ENCODE measurements at places on chromosomes 16 and 17.
A peak's percentile ranks its signal among the peaks of the same experiment; 100 is the strongest.

- peak; percentile 86 for DNase-seq
Observed at GRCh38 chr17:17305281-17305801, 2.2 kb downstream of the NT5M start.

- DNase-seq = no peak
Observed at GRCh38 chr17:4344926-4345325, 21.5 kb downstream of the UBE2G1 start.

DNA sequence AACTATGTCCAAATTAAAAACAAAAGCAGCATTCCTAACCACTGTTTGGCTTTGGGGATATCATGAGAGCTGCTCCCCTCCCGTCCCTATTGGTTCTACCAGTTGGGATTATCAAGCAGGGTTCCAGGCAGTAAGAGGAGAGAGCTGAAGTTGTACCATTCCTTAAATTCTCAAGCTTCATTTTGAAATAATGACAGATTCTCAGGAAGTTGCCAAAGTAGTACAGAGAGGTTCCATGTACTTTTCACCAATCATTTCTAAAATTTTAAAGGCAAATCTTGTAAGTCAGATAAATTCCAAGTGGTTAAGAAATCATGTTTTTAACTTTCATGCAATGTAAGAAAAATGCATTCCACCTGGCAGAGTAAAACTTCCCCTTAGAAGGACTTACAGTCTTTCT lies 36.9 kb downstream of the TEX2 start:
- no peak for DNase-seq

DNA sequence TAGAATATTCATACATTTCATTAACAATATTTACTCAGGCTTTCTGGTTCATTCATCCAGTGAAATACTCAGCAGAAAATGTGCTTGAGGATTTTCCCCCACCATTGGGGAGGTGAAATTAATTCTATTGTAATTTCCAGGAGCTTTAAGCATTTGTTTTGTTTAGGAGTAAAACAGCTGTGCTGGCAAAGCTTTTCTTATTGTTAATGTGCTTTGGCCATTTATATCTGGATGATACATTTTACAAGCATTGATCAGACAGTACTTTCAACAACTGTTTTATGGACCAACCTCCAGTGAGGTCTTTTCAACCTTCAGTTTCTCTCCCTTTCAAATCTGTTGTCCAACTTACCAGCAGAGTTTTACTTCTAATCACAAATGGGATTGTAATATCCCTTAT lies 672.4 kb downstream of the CDH11 start:
- DNase-seq = no peak

GRCh38 chr16:86891631-86892030 lies 313.3 kb downstream of the FOXL1 start:
- no peak for DNase-seq

DNA sequence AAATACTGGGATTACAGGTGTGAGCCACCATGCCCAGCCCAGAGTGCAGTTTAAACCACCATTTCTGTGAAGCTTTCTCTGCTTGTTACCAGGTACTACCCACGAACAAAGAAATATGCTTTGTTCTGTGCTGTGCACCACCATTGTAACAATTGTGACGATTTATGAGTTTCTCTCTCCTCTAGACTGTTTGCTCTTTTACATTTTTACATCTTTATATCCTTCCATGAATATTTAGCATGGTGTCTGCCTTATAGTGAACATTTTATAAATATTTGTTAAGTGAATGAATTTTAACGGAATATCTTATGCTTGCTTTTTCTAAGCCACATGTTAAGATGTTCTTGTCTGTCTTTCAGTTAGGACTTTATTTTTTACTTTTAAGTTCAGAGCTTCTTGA lies 60.3 kb downstream of the OMG start:
- no peak for DNase-seq

DNA sequence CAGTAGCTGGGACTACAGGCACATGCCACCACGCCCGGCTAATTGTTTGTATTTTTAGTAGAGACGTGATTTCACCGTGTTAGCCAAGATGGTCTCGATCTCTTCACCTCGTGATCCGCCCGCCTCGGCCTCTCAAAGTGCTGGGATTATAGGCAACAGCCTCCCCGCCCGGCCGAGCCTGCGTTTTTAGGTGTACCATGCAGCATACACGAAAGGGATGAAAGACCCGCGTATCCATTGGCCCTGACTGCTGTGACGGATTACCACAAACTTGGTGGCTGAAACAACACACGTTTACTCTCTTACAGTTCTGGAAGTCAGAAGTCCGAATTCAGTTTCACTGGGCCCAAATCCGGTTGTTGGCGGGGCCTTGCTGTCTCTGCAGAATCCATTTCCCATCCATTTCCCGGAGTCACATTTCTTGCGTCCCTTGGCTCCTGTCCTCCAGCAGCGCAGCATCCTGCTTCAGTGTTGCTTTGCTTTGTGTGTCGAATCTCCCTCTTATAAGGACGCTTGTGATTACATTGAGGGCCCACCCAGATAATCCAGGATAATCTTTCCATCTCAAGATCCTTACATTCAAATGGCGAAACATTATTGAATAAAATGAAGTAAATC lies 8.3 kb upstream of the GUCY2D start:
- DNase-seq = no peak

- no peak for DNase-seq
Observed at GRCh38 chr17:17093764-17094163, 51.5 kb downstream of the MPRIP start.

DNA sequence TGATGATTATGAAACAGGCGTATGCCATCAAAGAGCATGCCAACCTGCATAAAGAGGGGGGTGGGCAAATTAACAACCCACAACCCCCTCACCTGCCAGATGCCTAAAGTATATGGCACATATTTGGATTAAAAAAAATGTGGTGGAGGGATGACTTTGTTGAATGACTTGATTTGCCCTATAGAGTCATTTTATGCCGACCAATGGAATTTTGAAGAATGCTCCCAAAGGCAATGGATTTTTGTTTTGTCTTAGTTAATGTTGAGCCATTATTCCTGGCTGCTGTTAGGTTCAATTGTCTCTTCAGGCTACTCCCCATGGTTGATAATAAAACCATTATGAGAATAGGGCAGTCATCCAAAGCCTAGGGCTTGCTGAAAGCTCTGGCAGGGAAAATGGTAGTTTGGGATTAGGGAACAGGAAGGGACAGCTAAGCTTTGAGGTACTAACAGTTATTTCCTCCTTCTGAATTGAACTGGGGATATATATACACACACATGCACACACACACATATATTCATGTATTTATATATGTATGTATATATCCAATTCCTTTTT lies 5.8 kb upstream of the CHCT1 start:
- DNase-seq = no peak

- no peak for DNase-seq
Observed at GRCh38 chr17:81388091-81388611, 7.1 kb upstream of the BAHCC1 start.

GRCh38 chr17:13176436-13176835 lies 158.6 kb upstream of the ELAC2 start:
- DNase-seq = no peak

- no peak for DNase-seq
Observed at GRCh38 chr17:50259477-50260324, 14.6 kb upstream of the TMEM92 start.

DNA sequence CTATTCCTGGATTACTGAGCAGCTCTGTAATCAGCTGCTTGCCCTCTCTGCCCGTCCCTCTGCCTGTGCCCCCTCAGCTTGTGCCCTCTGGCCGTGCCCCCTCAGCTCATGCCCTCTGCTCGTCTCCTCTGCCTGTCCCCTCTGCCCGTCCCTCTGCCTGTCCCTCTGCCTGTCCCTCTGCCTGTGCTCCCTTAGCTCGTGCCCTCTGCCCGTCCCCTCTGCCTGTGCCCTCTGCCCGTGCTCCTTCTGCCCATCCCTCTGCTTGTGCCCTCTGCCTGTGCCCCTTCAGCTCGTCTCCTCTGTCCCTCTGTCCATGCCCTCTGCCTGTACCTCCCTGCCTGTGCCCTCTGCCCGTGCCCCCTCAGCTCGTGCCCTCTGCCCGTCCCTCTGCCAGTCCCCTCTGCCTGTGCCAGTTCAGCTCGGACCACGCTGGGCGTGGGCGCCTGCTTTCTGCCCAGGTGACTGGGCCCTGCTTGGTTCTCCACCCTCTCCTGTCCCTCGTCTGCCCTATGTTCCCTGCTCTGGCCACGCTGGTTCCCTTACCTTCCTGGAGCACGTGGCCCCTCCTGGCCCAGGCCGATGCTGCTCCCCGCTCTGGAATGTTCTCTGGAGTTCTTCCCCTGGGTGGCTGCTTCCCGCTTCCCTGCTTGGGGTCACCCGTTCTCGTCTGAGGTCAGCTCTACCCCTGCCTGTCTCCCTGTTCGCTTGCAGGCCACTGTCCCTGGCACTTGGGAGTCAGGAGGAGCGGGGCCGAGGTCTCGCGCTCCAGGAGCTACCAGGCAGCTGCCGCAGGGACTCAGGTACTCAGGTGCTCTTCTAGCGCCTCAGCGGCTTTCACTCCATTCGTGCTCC lies 63.9 kb downstream of the BANP start:
- DNase-seq = no peak

DNA sequence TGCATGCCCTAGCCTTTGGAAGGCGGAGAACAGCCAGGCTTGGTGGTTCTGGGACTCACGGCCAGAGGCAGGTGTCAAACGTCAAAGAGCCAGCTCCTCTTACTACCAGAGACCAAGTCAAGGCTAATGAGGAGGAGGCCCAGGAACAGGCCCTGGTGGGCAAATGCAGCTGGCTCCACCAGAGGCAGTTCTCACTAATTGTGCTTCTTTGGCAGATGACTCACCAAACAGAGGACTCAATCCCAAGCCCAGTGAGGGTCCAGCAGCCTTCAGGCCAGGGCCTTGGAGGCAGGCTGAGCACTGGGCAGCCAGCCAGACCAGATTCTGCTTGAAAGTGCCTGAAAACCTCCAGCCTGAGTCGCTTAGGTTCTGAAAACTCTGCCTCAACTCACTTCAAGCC lies 336.5 kb upstream of the CDH5 start:
- no peak for DNase-seq

DNA sequence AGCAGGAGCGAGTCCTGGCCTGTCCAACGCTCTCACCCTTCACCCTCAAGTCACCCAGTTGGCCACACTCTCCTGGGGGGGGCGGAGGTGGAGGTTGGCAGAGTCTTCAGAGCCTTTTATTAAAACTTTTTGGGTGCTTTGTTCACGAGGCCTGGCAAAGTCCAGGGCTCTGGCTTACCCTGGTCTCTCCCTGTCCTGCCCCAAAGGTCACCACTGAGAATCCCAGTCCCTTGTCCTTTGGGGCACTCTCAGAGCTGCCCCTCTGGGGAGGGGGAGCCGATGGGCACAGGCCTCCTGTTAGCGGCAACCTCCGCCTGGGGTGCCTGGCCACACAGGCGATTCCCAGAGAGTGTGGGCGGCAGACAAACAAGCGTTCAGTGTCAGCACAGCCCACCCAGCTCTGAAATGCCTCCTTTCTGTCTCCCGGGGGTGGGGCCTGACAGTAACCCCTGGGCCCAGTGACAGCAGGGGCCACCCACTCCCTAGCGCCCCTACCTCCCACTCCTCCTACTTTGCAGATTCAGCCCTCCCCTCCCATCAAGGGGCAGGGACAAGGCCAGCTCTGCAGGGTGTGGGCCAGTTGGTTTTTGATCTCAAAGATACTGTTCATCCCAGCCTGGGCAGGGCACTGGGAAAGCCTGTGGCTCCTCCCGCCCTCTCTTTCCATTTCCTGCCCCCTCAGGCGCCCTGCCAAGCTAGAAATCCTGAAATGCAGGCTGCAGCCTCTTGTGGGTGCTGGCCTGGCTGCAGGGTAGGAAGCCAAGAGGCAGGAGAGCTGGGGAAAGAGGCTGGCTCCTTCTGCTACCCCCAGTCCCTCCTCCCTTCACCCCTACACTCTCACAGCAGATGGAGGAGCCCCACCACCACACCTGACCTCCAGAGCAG lies 36.6 kb upstream of the EMP2 start:
- DNase-seq = no peak

GRCh38 chr16:19118938-19119431 lies 5.2 kb downstream of the ITPRIPL2 start:
- peak; percentile 61 for DNase-seq

- no peak for DNase-seq
Observed at GRCh38 chr17:67198131-67198530, 46.9 kb downstream of the HELZ start.

- DNase-seq = peak; percentile 92
Observed at GRCh38 chr16:68529931-68530701, 9.0 kb upstream of the ZFP90 start.

GRCh38 chr17:9090641-9091096 lies 69.4 kb downstream of the NTN1 start:
- no peak for DNase-seq

GRCh38 chr17:19398301-19399181 lies 11.6 kb upstream of the MFAP4 start:
- DNase-seq = no peak

- no peak for DNase-seq
Observed at GRCh38 chr16:77833921-77834634, 45.7 kb downstream of the VAT1L start.

- peak; percentile 98 for DNase-seq
Observed at GRCh38 chr17:7023576-7024401, 939 bp downstream of the BCL6B start.

- DNase-seq = peak; percentile 60
Observed at GRCh38 chr17:37701496-37701898, 43.4 kb downstream of the HNF1B start.

DNA sequence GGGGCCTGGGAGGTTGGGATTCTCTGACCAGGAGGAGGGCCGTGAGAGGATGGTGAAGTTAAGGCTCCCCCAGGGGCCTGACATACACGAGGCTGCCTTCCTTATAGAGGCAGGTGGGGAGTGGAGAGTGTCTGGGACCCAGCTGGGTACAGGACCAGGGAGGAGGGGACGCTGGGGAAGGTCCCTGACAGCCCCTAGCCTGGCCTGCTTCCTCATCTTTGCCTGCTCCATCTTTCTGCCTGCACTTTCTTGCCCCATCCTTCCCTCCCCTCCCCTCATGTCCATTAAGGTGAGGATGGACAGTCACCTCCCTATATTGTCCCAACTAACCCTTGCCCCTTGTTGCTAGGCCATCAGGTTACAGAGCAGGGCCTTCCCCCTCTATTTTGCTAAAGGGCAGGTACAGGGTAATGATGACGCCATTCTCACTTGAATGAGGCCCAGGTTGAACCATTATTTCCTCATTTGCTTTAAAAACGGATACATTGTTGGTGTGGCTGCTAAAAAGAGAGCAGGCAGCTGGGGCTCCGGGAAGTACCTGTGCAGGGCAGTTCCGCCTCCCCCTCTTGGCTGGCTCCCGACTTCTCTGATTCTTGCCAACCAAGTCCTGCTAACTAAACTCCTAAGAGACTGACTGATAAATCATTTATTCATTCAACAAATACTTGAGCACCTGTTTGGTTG lies 1.3 kb downstream of the C17orf99 start:
- no peak for DNase-seq

- no peak for DNase-seq
Observed at GRCh38 chr17:80323982-80324381, 63.3 kb downstream of the RNF213 start.

GRCh38 chr17:40309031-40309948 lies at the start of gene RARA:
RARA (plus strand) TSS chr17:40309180; CDS start chr17:40331219, 22,039 bp downstream.
- DNase-seq = no peak

- no peak for DNase-seq
Observed at GRCh38 chr16:5865236-5865635, 767.6 kb upstream of the EEF2KMT start.
